Thyroid gland (tissue), 4 donors: ENCODE measurements at places on chromosomes 1 and 21. TPM values are rescaled to one million over a fixed set of nuclear protein-coding genes. Genes with fewer than 3 reads are reported as not detected.

DRAXIN gene
- total RNA-seq, result not detected

- H3K27ac ChIP-seq, result no peak overlapping the region
- H3K27me3 ChIP-seq, result no peaks in the 10 kb centered on the region
- no peaks in the 10 kb centered on the region for H3K4me1 ChIP-seq
- H3K4me3 ChIP-seq, result no peak overlapping the region
- H3K36me3 ChIP-seq, result no peaks in the 10 kb centered on the region
- no peak for DNase-seq
Measured at GRCh38 chr1:80023358-80023757, 1016.8 kb upstream of the ADGRL4 start.

DNA sequence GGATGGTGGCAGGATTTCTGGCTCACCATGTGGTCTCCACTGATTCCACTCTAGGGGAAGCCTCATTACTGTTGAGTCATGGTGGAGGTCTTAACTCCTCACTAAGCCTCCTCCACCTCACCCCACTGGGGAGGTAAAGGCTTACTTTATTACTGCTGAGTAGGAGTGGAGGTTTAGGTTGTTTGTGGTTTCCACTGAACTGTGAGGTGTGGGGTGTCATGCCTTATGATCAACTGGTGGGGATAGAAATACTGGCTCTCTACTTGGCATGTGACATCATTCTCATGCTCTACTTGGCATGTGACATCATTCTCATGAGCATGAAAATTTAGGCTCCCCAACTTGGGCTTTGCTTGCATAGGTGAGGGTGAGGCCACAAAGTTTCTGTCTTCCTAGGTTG, 35.6 kb downstream of the COL6A1 start:
- no peak overlapping the region for H3K4me3 ChIP-seq
- no peak for DNase-seq
- H3K27me3 ChIP-seq, result no peaks in the 10 kb centered on the region
- no peaks in the 10 kb centered on the region for H3K4me1 ChIP-seq

DNA sequence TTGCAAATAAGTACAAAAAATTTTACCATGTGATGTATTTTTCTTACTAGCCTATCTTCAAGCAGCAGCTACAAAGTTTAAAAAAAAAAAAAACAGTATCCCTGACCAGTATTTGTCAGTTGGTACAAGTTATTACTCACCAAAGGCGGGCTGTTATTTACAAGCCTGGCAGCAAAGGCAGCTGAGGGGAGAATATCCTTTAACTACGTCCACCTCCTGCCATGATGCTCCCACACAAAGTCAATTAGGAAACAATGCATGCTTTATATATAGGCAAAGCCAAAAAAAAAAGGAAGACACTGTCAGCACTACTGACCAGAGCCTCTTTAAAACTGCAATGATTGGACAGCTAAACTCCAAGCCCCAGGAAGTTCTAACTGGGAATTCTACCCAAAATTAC, 13.7 kb downstream of the PSMA5 start:
- no peaks in the 10 kb centered on the region for H3K27me3 ChIP-seq
- no peak for DNase-seq
- H3K27ac ChIP-seq, result no peak overlapping the region
- no peak overlapping the region for H3K4me3 ChIP-seq

GRCh38 chr1:172383536-172383935, 36.9 kb upstream of the C1orf105 start:
- H3K27me3 ChIP-seq, result no peaks in the 10 kb centered on the region
- H3K4me1 ChIP-seq, result peaks cover 9% of the 10 kb centered on the region
- H3K36me3 ChIP-seq, result no peaks in the 10 kb centered on the region

- no peak overlapping the region for H3K27ac ChIP-seq
- no peaks in the 10 kb centered on the region for H3K27me3 ChIP-seq
- peak; percentile 46 for DNase-seq
- H3K4me1 ChIP-seq, result no peaks in the 10 kb centered on the region
- no peak overlapping the region for H3K4me3 ChIP-seq
- no peaks in the 10 kb centered on the region for H3K36me3 ChIP-seq
Measured at GRCh38 chr1:160837558-160838205, 25.0 kb downstream of the CD244 start.
